RWPE1 (cell line): ENCODE measurements at places on chromosomes 2 and 18.

DNA sequence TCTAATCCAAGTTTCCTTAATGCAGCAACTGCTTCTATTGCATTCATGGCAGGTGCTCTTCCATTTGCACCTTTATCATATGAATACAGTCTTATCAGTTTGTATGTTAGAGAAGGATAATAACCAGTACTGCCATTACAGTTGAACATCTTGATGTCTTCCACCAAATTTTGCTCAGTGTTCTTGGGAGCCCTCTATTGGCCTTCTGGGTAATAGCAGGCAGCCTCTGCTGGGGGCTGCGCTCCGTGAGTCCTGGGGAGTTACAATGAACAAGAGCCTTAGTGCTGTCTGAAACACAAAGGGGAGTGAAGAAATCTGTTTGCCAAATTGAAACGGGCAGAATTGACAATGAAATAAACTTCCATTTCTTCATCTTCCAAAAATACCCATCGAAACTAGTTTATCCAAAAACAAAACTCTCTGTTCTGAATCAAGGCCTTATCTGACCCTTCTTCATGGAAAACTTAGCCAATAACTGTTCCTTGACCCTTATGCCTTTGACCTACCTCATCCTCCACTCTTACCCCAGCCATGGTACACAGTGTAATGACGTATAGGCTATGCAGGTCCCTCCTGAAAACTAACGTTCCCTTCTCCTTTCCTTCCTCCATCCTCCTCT is 79.9 kb downstream of the ALK start:
- DNase-seq, result peak; percentile 34

GRCh38 chr2:108268001-108268400 is 20.7 kb upstream of the SULT1C2 start:
- DNase-seq, result peak; percentile 30

GRCh38 chr18:24660956-24661355 is 200.5 kb downstream of the HRH4 start:
- DNase-seq, result no peak

DNA sequence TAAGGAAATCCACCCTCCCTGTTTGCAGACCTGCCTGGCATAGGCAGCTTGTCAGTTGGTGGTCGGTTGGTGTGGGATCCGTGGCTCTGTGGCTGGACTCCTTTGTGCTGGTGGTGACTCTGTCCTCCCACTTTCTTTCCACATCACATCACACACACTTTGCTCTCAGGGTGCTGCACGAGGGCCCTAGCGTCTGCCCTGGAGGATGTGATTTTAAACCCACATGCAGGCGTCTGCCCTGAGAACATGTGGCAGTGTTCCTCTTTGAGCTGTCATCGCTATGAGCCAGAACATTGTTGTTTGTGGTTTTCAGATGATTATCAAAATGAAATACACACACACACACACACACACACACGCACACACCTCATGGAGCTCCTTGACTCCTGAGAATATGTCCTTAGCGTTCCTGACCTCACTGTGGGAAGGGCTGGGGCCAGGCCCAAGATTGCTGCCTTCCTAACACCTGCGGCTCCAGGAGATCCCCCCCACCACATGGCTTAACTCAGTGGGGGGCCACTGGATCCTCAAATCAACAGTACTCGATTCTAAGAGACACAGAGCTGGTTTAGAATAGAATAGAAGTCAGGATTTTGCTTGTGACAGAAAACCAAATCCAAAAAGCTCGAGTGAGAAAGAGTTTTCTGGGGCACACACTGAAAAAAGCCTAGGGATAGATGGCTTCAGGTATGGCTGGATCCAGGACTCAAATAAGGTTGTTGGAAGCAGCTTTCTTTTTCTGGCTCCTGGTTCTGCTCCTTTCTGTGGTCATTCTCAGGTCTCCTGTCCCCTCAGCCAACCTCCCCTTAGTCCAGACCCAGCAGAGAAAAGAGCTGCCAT is 54.8 kb downstream of the RTP5 start:
- DNase-seq, result no peak

DNA sequence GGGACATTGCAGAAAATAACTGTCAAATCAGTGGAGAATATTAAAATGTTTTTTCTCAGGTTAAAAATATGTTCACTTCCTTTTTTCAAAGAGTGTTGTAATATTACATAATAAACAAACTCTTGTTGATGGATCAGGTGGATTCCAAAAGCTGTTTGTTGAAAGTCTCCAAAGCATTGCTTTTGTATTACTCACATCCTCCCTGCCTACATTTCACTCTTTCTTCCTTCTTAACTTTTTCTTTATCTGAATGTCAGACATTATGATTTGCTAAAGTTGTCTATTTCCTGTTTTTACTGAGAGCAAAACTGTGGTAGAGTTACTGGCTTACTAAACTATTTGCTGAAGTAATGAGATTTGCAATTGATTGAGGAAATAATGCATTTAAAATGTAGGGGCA is 92.1 kb downstream of the CDH19 start:
- DNase-seq, result peak; percentile 4

DNA sequence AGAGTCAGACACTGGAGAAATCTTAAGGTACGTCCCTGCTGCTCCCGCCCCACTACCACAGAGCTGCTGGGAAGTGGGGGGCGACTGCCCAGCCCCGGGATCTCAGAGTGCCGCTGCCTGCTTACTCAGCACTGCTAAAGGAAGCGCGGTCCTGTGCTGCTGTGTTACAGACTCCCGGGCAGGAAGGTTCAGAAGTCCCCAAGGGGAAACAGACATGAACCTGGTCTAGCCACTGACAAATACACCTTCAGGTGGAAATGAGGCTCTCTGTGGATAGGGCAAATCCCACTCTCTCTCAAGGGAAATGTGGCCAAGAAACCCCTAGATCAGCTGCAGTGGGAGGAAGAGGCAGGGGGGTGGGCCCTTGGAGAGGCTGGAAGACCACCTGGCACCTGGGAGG is 13.7 kb downstream of the MTERF4 start:
- DNase-seq, result no peak

- peak; percentile 28 for DNase-seq
Observed at GRCh38 chr2:232286001-232286868, 92.3 kb upstream of the ALPP start.

GRCh38 chr2:72863046-72863445 is 24.2 kb upstream of the SPR start:
- DNase-seq, result no peak

DNA sequence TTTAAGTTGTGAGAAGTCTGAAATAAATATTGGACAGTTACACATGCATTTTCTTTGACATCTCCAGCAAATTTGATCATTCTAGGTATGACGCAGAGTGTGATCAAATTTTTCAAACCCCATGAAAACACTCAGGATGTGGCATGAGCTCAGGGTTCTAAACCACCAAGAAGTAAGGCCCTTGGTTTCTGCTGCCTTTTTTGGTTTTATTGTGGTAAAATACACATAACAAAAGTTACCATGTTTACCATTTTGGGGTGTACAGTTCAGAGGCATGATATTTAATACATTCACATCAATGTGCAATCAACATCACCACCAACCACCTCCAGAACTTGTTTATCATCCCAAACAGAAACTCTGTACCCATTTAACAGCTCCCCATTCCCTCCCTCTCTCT is 64.3 kb upstream of the TTN start:
- DNase-seq, result no peak

GRCh38 chr18:58847383-58848071 is 17.1 kb upstream of the ZNF532 start:
- peak; percentile 33 for DNase-seq

- no peak for DNase-seq
Observed at GRCh38 chr18:45355944-45356520, 259.2 kb upstream of the SLC14A2 start.

DNA sequence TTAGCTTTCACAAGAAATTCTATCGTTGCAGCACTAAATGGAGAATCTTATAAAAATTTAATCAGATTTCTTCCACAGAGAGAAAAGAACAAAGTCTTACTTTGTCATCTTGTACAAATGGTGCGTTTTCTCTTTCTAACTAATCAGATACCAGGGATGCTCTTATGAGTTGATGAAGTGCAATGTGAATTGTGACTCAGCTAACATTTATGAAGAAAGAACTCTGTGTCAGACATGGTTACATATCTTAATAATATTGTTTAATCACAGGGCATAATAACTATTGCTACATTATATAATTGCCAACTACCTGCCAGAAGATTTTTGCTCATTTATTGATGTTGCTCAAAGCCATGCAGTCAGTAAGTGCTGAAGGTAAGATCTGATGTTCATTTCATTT is 465.0 kb downstream of the CCDC85A start:
- DNase-seq, result no peak

- no peak for DNase-seq
Observed at GRCh38 chr2:49903471-49903870, 749.2 kb upstream of the FSHR start.

- DNase-seq, result peak; percentile 71
Observed at GRCh38 chr18:3453540-3454364, 3.8 kb downstream of the TGIF1 start.

DNA sequence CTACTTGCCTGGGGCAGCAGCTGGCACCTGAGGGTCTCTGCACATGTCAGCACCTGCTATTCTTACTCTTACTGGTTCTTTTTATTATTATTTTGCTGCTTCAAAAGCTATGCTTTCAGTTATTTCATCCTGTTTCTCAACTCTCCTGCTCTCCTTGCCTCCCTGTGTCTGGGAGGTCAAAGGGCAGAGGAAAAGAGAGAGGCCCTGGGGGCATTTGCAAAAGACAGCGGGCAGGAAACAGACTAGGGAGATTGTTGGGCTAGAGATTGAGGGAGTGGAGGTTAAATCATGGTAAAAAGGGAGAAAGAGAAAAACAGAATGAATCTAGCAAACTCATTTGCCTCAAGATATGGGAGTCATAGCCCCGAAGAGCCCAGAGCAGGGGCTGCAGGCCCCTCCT is 21.1 kb upstream of the RPL31 start:
- no peak for DNase-seq

DNA sequence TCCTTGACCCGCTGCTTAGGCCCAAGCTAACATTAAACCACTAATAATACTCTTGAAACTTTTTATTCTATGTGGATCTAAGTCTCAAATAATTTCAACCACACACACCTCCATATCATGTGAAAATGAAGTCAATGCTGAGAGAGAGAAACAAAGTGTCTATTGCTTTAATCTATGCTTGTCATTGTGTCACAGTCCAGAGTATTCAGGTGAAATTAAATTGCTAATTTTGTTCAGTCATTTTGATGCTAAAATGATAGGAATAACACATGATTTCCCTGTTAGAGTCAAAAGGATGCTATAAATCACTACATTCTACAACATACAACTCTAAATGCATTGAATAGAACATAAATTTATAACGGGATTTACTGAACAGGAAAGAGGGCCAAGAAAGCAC is 195.4 kb downstream of the ERBB4 start:
- DNase-seq, result no peak

DNA sequence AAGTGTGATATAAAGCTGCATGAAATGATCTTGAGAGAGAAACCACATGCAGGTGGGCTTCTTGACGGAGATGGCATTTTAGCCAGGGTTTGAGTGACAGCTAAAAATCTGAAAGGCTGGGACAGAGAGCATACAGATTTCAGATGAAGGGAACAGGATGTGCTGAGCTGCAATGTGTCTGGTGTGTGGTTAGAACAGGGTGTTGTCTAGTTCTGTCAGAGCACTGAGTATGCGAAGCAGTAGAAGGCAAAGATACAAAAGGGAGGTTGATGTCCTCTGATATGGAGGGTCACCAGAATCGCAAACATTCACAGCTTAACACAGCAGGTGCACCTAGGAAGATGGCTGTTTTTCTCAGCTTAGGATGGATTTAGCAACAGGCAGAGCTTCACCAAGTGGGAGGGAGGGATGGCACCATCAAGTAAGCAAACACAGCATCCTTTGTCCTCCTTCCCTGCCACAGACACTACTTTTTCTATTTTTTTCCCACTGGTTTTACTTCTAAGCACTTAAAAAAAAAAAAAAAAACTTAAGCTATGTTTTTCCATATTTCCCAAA is 182.5 kb downstream of the TMX3 start:
- no peak for DNase-seq

DNA sequence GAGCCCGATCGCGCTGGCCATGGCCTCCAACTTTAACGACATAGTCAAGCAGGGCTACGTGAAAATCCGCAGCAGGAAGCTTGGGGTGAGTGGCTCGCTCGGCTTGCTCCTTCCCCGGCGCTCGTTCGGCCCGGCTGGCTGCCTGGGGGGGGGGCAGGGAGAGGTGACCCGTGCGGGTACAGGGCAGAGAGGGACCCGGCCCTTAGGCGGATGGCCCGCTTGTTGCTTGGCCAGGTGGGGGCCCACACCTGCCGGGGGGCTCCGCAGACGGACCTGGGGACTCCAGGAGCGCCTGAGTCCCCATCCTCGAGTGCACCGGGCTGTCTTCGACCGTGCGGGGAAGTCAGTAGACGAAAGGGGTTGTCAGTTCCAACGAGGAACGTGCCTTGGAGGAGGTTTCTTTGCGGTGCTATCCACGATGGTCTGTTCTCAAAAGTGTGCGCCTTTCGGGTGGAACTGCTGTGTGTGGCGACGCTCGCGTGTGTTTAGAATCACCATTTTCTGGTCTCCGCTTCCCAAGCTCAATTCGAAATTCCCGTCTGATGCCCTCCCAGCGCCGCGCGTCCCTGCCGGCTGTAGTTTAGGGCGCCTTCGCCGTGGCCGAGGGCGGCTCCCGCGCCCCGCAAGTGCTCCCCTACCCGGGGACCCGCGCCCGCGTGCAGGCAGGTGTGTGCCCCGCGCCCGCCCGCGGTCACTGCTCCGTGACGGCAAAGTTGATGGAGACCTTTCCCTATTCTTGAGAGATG is 711 bp downstream of the DOK6 start:
- DNase-seq, result no peak

GRCh38 chr2:105406221-105406620 is 7.4 kb upstream of the FHL2 start:
- DNase-seq, result no peak

GRCh38 chr2:74910245-74910644 is 48.2 kb upstream of the POLE4 start:
- DNase-seq, result no peak

GRCh38 chr18:24570716-24571115 is 110.3 kb downstream of the HRH4 start:
- no peak for DNase-seq

DNA sequence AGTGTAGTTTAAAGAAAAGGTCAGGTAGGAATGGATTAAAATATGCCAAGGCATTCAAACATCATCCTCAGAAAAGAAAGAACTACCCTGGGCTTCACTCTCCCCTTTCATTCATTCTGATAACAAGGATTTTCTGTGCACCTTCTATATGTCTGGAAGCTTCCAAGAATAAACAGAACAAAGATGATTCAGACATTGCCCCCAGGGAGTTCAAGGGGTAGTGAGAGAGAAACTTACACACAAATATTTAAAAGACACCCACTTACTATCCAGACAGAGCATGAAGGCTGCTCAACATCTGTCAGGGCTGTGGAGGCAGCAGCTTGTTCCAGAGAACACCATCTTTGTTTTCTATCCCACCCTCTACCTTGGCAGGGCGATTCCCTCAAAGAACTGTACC is 140.5 kb downstream of the ALK start:
- no peak for DNase-seq

DNA sequence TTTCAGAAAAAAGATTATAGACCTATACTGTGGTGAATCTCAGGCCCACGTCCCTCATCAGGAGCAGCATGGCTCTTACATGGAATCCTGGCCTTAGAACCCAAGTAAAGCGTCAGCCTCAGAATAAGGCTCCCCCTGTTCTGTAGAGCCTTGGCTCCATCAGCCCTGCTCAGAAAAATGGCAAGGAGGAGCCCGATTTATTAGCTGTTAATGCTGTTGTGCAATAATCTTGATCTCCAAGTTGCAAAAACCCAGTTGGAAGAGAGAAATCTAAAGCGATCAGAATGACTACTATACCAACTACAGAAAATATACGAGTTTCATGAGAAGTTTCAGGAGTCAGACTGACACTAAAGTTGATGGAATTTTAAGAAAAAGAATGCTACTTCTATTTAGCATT is 35.6 kb upstream of the CTAGE1 start:
- DNase-seq, result no peak

- no peak for DNase-seq
Observed at GRCh38 chr18:34808389-34808788, 98.3 kb downstream of the DTNA start.
